Epithelial cell of esophagus (primary cell): ENCODE measurements at places on chromosomes 11 and 22.
A peak's percentile ranks its signal among the peaks of the same experiment; 100 is the strongest.

DNA sequence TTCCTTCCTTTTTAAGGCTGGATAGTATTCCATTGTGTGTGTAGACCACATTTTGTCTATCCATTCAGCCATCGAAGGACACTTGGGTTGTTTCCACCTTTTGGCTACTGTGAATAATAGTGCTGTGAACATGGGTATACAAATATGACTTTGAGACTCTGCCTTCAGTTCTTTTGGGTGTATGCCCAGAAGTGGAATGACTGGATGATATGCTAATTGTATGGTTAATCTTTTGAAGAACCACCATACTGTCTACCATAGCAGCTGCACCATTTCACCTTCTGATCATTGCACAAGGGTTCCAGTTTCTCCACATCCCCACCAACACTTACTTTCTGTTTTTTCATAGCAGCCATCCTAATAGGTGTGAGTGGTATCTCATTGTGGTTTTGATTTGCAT is 30.3 kb downstream of the SGSM1 start:
- no peak for DNase-seq

DNA sequence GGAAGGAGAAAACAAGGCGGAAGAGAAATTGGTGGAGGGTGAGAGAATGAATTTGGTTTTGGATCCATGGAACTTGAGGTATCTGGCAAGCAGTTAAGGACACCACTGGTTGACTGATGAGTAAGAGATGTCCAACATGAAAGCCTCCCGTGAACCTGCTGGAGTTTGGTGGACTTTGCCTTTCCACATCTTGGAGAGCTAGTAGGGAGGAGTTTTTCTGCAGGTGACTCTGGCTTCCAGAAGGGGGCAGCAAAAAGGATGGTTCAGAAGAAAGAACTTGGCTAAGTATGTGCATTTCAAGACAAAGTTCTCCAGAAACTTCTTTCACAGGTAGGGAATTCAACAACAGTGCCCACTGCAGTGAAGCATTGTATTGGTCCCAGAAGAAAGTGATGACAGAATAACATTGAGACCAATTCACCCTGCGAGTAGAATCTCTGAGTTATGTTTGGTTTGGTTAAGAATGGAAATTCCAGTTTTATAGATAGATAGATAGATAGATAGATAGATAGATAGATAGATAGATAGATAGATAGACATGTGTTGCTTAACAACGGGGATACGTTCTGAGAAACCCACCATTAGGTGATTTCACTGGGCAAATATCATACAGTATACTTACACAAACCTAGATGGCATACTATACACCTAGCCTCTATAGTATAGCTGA is 28.5 kb downstream of the DCDC1 start:
- DNase-seq: peak; percentile 52

DNA sequence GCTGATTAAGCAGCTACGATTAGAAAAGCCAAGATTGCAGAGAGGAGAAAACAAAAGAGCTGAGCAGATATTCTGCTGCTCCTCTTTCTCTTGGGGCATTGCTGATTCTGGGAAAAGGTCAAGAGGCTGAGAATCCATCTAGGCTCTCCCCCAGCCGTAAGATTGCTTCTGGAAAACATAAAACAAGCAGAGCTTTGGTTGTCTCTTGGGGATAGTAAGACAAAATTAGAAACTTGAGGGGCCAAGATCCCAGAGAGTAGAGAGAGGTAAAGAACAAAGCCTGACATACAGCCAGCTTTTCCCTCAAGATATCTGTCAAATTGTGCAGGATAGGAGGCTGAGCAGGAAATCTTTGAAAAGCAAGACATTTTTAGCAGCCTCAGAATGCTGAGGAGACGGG is 158.2 kb downstream of the TTC28 start:
- no peak for DNase-seq

DNA sequence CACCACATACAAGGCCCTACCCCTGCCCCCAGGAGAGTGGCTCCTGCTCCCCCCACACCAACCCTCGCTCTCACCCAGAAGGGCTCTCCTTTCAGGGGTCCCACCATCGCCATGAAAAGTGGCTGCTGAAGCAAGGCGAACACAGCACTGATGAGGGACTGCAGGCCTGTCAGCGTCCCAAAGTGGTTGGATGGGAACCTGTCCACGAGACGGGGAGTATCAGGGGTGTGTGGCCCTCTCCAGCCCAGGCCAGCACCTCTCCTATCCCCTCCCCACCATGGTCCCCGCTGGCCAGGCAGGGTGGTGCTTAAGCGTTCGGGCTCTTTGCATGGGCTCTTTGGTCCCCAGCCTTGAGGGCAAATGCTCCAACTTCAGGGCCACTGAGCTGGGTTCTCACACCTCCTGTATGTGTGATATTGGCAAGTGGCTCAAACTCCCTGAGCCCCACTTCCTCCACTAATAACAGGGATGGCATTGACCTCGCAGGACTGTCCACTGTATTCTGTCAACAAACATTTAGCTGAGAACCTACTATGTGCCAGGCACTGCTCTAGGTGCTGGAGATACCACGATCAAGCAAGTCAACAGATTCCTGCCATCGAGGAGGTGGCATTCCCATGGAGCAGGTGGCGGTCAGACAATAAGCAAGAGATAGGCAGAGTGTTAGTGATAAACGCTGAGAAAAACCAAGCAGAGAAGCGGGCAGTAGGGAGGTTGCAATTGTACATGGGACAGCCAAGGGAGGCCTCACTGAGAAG is 26.9 kb downstream of the RTN4RL2 start:
- no peak for DNase-seq

DNA sequence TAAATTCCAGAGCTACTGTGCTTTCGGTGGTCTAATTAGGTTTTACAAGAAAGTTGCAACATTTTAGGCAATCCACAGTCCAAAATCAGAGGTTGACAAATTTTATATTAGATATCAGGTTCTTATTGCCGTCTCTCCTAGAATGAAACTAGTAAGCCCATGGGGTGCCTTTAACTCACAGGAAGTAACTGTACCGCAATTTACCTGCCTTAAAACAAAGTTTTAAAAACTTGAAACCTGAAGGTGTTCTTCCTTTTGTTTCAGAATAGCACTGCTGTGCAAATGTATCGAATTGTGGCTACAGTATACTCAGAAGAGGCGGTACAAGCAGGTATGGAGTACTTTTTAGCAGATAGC is 77.2 kb downstream of the PISD start:
- no peak for DNase-seq

- DNase-seq: no peak
Observed at GRCh38 chr22:46062232-46062615, 85.3 kb upstream of the WNT7B start.

GRCh38 chr11:44633641-44634040 is 68.2 kb downstream of the CD82 start:
- DNase-seq: no peak
